ENCODE measurements at places on chromosomes 7 and 10.

GRCh38 chr7:117085275-117085674, 132.0 kb downstream of the ST7 start:
- DNase-seq, result no peak

DNA sequence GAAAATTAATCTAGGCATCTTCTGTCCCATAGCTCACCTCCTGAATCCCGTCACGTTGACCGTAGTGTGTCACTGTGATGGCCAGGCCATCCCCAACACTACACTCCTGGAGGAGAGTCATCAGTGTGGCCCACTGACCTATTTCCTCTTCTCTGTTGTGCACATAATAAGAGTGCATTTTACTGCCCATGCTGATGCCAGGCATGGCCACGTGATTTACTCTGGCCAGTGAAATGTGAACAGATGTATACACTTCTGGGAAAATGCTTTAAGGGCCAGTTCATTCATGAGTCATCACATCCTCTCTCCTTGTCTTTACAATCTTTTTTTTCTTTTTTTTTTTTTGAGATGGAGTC, 101.9 kb upstream of the PIP4K2A start:
- DNase-seq, result no peak

- DNase-seq, result no peak
These were observed 85.5 kb downstream of the PRTFDC1 start for GRCh38 chr10:24866604-24867583.

DNA sequence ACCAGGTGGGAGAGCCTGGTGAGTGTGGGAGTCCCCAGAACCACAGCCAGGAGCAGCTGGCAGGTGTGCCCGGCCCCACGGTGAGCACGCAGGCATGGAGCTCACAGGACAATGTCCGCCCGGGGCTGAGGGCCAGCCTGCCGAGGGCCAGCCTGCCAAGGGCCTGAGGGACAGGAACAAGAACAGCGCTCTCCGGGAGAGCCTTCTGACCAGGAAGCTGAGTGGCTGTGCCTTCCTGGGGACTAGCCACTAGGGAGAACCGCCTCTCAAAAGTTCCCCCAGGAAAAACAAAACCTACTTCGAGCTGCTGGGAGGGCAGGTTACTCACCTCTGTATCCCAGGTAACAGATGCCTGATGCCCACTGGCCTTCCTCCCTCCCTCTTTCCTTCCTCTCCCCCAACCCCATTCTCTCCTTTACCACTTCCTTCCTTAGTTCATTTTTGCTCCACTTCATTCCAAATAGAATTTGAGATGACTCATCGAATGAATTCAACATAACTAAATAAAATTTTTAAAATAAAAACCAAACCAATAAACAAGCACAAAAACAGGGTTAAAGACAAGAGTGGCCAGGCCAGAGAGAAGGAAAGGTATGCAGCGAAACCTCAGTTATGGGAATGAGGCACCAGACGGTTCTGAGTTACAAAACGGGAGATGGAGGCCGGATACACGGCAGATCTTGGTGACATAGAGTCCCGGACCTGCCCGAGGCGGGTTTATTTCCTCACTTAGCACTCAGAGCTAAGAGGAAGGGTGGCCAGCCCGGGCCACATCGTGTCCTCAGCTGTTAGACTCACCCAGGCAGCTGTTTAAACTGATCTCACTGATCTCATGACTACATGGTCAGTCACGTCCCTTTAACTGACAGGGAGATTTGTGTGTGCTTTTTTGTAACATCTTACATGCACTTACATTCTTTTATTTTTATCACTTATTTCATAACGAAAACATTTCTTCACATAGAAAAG, 128.5 kb downstream of the TNS3 start:
- no peak for DNase-seq

- no peak for DNase-seq
These were observed 2.6 kb upstream of the MGAM2 start for GRCh38 chr7:142108728-142109505.

DNA sequence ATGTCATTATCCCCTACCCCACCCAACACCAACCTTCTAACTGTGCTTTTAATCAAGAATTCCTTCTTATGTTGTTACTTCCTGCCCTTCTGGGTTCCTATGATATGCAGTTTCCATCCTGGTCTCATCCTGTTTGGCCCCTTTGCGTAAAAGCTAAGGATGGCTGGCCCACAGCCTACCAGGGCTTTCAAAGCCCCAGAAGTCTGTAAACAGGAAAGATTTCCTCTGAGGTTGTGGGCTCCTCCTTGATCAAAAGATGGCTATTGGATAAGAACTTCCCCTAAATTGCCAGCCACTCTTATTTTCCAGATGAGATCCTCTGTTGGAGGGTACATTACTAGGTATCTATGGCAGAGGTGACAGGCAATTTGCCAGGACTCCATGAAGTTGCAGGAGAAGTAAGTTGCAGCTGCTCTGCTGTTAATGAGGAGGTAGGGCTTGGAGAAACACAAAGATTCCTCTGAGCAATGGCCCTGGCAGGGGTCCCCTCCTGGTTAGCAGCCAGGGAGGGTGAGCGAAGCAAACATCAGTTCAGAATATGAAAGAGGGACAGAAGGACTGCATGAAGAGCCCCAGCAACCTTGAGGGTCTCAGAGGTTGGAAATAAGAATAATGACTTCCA, 32.1 kb downstream of the NRP1 start:
- peak; percentile 41 for DNase-seq

- no peak for DNase-seq
These were observed 25.3 kb downstream of the ZSCAN25 start for GRCh38 chr7:99642027-99642426.

- DNase-seq, result no peak
These were observed 37.8 kb downstream of the GOLGA7B start for GRCh38 chr10:97887399-97887798.

DNA sequence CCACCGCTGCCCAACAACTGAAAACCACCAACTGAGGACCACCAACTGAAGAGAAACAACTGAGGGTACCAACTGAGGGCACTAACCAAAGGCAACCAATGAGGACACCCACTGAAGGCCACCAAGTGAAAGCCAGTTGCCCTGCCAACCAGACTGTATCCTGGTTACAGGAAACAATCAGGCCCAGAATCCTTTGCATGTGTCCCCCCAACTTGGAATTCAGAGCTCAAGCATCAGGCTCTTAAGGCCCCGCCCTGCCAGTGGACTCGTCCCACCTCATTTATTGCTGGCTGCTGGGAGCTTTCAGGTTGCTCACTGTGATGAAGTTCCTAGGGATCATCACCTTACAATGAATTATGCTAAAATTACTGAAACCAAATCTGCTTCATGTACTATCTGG, 76.6 kb upstream of the ABI1 start:
- DNase-seq, result no peak

DNA sequence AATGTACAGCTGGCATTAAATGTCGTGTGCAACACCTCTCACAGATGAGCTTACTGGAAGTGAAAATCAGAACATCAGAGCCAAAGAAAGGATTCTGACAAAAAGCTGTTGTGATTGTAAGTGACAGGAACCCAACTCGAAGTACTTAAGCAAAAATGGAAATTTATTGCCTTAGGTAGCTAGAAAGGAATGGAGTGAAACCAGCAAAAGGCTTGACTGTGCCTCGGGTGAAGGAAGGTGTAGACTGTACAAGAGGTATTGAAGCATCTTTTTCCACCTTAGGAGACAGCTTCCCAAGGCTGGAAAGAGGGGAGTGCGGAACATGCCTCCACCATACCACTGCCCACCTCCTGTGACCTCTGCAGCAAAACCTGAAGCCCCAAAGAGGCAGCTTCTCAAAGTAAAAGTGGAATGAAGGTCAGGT, 27.3 kb upstream of the ITGB1 start:
- no peak for DNase-seq

- DNase-seq, result no peak
These were observed 56.6 kb downstream of the THSD7A start for GRCh38 chr7:11775401-11775800.

DNA sequence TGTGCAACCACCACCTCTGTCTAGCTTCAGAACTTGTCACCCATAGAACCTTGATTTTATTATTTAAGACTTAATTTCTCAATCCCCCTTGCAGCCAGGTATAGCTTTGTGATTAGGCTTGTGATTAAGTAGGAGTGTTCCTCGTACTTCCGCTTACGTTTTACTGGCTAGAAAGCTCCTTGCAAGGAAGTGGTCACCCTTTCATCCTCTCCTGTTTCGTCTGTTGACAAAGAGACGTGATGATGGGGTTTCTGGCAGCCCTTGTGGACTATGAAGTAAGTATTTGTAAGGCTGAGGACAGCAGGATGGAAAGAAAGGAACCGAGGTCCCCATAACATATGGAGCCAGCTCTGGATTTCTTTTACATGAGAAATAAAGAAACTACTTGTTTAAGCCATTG, 86.5 kb upstream of the KDM7A start:
- no peak for DNase-seq

- peak; percentile 9 for DNase-seq
These were observed 733 bp upstream of the ARL5B start for GRCh38 chr10:18658271-18659124.

DNA sequence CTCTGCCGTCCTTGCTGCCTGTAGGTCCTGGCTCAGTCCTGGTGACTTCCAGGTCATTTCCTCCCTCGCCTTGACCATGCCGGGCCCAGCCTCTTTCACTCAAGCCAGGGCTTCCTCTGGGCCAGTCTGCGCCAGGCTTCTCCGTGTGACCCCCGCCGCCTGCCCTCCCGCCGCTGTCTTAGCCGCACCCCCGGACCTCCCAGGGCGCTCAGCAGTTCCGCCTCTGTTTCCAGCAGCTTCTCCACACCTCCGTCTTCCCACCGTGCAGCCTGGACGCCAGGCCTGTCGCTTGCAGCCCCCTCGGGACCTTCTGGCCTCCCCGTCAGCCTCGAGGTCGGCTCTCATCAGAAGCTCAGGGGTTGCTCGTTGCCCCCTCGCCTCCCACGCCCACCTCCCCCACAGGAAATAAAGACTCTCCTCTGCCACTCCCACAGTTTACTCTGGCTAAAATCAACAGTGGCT, 123.0 kb upstream of the FZD8 start:
- DNase-seq, result no peak

GRCh38 chr7:45387837-45388236, 186.3 kb upstream of the ADCY1 start:
- no peak for DNase-seq

DNA sequence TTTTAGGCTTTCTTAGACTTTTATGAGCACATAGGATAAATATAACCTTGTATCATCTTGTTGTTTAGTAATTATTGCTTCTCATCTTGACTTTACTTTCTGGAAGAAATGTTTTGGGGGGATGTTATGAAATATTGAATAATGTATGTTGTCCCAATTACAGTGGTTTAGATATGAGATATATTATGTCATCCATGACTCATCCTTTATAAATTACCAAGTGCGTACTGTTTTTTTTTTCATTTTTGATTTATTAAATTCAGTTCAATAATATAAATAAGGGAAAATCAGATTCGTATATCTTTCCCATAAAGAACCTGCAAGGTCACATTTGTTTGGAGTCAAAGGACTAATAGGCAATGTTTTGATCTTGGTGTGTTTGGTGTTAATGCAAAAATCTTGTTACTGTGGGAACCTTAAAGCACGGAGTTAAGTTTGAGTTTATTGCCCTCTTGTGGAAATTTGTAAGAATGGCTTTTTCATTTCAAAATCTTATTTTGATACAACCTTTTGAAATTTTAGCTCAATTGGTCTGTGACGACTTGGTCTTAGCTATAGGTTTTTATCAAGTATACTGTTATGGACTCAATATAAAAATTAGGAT, 108.6 kb downstream of the SRI start:
- no peak for DNase-seq

DNA sequence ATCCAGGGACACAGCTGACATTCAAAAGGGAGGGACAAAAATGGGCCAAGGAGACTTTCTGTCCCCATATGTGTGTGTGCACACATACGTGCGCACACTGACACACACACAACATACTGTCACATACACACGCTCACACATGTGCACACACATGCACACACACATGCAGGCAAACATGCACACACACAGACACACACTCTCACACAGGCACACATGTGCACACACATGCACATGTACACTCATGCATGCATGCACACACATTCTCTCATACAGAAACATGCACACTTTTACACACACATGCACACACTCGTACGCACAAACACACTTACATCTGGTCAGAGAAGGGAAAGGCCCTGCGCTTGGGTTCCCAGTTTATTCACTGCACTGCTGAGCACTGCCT, 155.1 kb upstream of the MKI67 start:
- no peak for DNase-seq

GRCh38 chr7:31043051-31043471, 9.0 kb upstream of the ADCYAP1R1 start:
- DNase-seq, result no peak

GRCh38 chr7:24754906-24755506, 2.3 kb downstream of the GSDME start:
- DNase-seq, result no peak

- DNase-seq, result no peak
These were observed 62.0 kb downstream of the MYOF start for GRCh38 chr10:93420091-93420490.

DNA sequence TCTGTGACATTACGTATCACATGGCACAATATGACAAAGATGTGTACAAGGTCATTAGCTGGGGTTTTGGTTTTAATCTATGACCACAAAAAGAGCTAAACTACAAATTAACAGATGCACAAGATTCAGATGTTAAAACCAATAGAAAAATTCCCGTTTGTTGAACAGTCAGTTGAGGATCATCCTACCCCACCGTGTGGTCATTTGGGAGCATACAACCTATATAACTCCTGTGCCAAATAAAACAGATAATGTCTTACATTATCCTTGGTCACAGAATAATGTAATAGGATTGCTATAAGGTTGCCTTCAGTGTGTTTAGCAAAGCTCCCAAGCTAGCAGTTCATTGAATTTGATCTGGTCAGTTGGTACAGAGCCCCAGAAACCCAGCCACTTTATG, 28.2 kb downstream of the ASNS start:
- DNase-seq, result no peak

- DNase-seq, result no peak
These were observed 78.7 kb upstream of the PDK4 start for GRCh38 chr7:95675016-95675415.

GRCh38 chr7:26891400-26892350, 27.3 kb upstream of the SKAP2 start:
- no peak for DNase-seq

DNA sequence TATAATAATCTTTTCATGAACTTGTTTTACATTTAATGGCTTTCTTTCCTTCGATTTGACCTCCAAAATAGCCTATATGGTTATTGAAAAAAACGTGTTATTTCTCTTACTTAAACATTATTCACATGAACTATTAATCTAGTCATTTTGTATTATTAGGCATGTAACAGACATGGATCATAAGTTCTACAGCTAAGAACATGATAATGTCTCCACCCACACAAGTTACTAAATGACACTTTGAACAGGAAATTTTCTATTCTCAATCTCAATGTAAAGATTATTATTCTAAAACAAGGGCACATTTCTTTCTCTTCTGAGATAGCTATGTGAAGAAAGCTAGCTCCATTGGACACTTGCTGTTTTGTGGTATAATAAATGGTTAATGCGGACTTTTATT, 10.0 kb downstream of the LAMB4 start:
- no peak for DNase-seq

All from endothelial cell (in vitro differentiated cells).